Airway epithelial cell (primary cell): ENCODE measurements at places on chromosomes 6 and 20. TPM values are rescaled to one million over a fixed set of nuclear protein-coding genes. Genes with fewer than 3 reads are reported as not detected.

ETV7 gene
- 0.14 and 0.51 TPM in 2 replicates for total RNA-seq

C6orf15 gene
- total RNA-seq: 0.35 and 2.0 TPM in 2 replicates

TGM2 gene
- total RNA-seq: 6.8 and 10.0 TPM in 2 replicates

HLA-DRA gene
- 0.35 TPM in 1 of 2 replicates, not detected in the other for total RNA-seq

MATN4 gene
- total RNA-seq: 0.05 TPM in 1 of 2 replicates, not detected in the other

ZC3H12D gene
- total RNA-seq: not detected in 2 replicates

LAMP5 gene
- not detected in 2 replicates for total RNA-seq

HDGFL1 gene
- not detected in 2 replicates for total RNA-seq

DAAM2 gene
- total RNA-seq: under 0.01 and 1.9 TPM in 2 replicates

SPTLC3 gene
- 4.6 and 7.1 TPM in 2 replicates for total RNA-seq

DNAH8 gene
- not detected in 2 replicates for total RNA-seq

TBX18 gene
- 0.42 TPM in 1 of 2 replicates, not detected in the other for total RNA-seq

HTR1E gene
- total RNA-seq: not detected in 2 replicates

NSFL1C gene
- 47.6 and 65.8 TPM in 2 replicates for total RNA-seq

SAMD10 gene
- 11.1 and 11.6 TPM in 2 replicates for total RNA-seq

AIF1 gene
- not detected in 2 replicates for total RNA-seq

VGLL2 gene
- total RNA-seq: not detected in 2 replicates

C20orf202 gene
- 0.05 TPM in 1 of 2 replicates, not detected in the other for total RNA-seq

SCUBE3 gene
- under 0.01 and 0.21 TPM in 2 replicates for total RNA-seq

SLC22A16 gene
- not detected in 2 replicates for total RNA-seq

LATS1 gene
- total RNA-seq: 7.4 and 14.6 TPM in 2 replicates
